Right cardiac atrium (tissue), 5 donors: ENCODE measurements at places on chromosomes 6 and 20. TPM values are rescaled to one million over a fixed set of nuclear protein-coding genes. Genes with fewer than 3 reads are reported as not detected.

GRCh38 chr20:9053108-9053507, 15.8 kb upstream of the PLCB4 start:
- DNase-seq: no peak

DNA sequence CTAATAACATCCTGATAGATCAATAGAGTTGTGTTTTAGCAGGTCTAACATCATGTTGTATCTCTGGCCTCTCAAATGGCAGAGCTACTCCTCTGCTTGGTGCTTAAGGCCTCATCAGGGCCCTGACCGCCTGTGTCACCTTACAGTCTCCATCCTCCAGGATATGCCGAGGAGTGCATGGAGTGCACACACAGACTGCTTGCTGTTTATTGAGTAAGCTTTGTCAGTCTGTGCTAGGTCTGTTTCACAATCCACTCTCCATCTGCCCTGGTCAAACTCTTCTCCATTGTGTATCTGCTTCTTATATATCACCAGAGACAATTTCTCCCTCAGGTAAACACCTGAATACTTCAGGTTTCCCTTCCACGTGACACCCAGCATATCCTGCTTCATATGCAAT, 136.1 kb downstream of the SLC24A3 start:
- no peak for DNase-seq

GRCh38 chr20:63961664-63962425, 5.6 kb upstream of the UCKL1 start:
- DNase-seq: peak; percentile 40

DNA sequence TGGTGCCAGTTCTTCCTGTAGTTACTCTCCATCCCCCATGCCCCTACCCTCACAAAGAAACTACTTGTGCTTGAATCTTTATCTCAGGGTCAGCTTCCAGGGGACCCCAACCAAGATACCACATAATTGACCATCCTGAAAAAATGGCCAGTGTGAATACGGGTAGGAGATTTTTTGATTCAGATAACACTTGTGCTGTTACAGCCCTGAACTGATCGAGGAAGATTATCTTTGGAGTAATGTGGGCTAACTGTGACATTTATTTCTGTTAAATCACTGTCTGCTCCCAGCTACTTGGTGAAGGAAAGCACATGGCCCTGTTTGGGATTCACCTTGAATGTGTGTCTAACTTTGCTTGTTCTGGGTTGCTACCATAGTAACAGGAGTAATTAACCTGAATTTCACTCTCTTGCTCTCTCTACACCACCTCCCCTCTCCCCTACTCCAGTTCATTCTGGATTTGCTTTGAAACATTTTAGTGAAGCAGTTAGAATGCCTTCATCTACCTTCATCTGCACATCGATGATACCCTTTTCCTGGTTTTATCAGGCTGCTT, 219.6 kb upstream of the CHD6 start:
- no peak for DNase-seq

The PRICKLE4 gene
- polyA plus RNA-seq: 1.7 TPM

The ERVFRD-1 gene
- 0.05 TPM for polyA plus RNA-seq

- DNase-seq: no peak
These were observed 40.3 kb downstream of the MDFI start for GRCh38 chr6:41678511-41679084.

GRCh38 chr6:118940770-118941169, 5.8 kb upstream of the MCM9 start:
- no peak for DNase-seq

DNA sequence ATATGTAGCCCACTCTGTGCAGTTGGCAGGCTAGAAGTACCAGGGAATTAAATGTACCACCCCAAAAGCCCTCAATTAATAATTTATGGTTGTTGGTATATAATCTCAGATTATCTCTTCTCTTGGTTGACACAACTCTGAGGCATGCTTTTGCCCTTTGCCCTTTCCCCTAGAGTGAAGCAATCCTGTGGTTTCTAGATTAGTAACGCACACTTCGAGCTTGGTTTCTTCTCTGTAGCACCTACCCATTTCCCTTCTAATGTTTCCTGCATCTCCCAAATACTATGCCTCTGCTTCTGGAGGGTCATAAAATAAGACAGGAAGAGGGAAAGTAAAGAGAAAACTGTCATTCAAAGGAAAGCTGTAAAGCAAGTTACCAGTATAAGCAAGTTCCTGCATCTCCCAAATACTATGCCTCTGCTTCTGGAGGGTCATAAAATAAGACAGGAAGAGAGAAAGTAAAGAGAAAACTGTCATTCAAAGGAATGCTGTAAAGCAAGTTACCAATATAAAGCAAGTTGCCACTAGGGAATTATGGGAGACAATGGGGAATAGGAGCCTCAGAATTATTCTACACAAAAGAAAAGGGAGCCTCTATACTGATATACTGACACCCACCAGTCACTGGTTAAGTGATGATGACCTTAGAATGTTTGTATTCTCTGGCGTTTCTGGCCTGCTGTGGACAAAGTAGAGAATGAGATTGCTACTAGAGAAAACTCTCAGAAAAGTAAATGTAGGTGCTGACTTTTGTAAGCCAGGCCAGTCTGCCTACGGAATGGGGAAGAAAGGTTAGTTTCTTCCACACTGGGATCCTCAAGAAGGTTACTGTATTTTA, 862.6 kb upstream of the MAN1A1 start:
- no peak for DNase-seq

DNA sequence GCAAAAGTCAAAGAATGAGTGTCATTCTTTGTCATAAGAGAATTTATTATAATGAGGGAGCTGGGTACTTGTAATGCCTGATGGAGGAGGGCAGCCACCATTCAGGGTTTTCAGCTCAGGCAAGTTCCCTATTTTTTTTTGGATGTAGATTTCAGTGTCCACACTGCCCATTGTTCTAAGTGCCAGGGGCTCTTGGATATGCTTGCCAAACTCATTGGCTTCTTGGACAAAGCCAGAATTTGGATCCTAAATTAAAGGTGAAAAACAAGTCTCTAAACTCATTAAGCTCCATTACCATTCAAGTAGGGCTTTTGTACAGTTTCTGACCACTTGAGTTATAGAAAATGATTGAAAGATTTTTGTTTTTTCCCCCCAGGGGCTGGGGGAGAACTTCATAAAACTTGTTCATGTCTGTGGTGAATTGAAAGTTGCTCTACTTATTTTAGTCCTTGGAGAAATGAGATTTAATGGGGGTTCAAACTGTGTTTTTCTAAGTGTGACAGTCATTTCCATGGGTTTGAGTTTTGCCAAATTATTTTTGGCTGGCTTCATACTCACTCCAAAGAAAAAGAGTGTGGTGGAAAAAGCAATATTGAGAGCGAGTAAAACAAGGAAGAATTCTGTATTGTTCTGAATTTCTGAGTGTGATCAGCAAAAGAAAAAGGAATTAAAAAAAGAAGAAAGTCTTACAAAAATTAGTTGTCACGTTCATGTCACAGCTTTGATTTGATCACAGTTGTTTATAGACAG, 46.0 kb downstream of the TIAM2 start:
- no peak for DNase-seq

DNA sequence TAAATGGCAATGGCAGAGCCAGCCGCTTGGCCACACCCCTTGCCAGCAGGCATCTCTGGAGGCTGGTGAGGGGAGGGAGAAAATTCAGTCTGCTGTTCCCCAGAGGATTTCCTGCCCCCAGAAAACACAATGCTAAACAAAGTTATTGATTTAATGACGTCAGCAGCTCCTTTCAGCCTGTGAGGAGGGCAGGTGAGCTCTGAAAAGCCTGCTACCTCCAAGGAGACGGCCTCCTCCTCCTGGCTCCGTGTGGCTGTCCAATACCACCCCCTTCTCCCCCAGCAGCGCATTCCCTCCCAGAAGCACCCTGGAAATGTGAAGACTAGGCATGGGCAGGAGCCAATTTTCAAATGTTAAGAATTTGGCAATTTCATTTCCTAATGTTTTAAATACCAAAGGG, 393.1 kb downstream of the ZFAND3 start:
- no peak for DNase-seq

GRCh38 chr6:50076431-50076830, 26.7 kb upstream of the DEFB112 start:
- DNase-seq: no peak

The PROKR2 gene
- polyA plus RNA-seq: not detected

The ZNF831 gene
- polyA plus RNA-seq: 0.05 TPM

GRCh38 chr6:6579281-6579680, 9.2 kb upstream of the LY86 start:
- DNase-seq: no peak

DNA sequence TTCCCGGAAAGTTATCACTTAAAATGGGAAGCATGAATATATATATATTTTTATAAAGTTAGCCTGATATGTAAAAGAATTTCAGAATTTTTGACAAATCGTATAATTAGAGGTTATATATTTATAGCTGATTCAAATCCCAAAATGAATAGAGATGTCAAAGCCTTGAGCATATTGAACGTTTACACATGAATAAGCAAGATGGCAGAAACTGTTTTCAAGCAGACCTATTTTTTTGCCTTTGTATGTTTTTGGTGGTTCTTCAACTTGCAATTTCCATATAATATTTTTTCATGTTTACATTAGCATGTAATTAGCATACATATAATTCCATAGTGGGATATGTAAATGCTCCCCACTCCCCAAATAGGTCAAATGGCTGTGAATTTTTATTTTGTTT, 189.9 kb downstream of the PRL start:
- DNase-seq: no peak

GRCh38 chr6:23659125-23659524, 466.9 kb upstream of the NRSN1 start:
- DNase-seq: no peak

GRCh38 chr20:45946149-45946970, 11.9 kb downstream of the PCIF1 start:
- no peak for DNase-seq

The VWA7 gene
- polyA plus RNA-seq: 3.2 TPM

The SGK2 gene
- 3.6 TPM for polyA plus RNA-seq

The ZNF292 gene
- 5.8 TPM for polyA plus RNA-seq

- DNase-seq: no peak
These were observed 15.1 kb upstream of the HIVEP2 start for GRCh38 chr6:142960098-142960497.

The HEBP2 gene
- polyA plus RNA-seq: 39.5 TPM

DNA sequence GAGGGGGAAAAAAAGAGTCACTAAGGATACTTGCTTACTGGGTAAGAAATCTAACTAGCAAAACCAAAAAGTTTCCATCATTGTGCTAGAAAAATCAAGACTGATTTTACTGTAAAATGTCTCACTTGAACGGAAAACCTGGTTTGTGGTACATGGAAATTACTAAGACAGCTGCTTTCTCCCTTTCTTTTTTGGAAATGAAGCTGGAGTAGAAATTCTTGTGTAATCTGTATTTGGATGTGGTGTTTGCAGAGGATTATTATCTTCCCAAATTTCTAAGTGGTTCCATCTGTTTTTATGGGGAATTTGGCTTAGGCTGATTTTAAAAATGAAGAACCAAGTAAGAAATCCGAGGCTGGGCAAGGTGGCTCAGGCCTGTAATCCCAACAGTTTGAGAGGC, 20.4 kb downstream of the EPB41L2 start:
- no peak for DNase-seq

DNA sequence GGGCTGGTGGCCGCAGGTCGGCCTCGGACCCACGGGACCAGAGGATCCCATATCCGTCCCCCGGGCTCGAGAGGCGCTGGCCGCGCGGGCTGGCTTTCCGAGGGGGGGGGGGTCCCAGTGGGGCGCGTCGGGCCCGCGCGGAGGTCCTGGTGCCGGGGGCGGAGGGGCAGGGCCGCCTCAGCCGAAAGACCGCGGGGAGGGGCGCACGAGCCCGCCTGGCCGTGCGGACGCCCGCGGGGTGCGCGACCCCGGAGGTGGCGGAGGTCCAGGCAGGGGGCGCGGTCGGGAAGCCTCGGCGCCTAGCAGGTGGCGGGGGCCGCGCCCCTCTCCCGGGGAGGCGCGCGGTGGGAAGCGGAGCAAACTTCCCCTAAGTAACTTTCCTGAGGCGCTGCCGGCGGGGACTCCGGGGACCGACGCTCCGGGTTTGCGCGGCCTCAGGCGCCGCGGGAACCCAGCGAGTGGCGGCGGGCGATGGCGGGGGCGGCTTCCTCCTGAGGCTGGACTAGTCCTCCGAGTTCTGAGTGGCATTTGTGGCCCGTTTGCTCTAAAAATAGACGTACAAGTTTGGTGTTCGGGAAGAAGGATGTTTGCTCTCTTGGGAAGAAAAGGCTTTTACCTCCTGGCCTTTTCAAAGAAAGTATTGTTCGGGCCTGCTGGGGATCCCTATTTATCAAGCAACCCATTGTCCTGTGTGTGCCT, 26.5 kb upstream of the BTBD3 start:
- DNase-seq: peak; percentile 87

DNA sequence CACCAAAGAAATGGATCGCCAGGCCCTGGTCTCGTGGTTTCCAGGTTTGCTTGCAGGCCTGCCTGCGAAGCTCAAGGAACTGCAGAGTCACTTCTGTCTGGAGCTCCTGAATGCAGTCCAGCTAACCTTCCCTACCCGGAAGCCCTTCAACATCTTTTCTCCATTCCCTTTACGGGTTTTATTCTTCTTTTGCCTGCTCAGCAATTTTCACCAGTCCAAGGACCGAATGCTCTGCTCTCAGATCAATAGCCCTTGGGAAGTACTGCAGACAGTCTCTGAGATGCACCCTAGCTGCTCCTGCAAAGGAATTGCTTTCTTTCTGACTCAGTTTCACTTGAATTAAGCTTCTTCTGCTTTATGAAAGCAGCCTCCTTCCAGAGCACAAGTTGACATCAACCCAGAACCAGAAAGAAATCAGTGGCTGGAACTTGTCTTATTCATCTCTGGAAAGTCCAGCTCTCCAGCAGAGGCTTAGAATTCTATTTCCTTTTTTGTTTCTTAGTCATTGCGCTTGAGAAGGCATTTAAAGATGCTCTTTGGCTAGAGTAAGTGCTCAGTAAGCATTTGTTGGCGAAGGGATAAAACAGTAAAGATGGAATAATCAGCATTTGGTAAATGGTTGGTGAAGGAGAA, 18.7 kb upstream of the YWHAB start:
- DNase-seq: no peak

- no peak for DNase-seq
These were observed 40.0 kb upstream of the GNRH2 start for GRCh38 chr20:3003416-3003815.

- no peak for DNase-seq
These were observed 511.4 kb upstream of the FLRT3 start for GRCh38 chr20:14848806-14849205.

GRCh38 chr6:135813401-135813800, 38.1 kb upstream of the PDE7B start:
- no peak for DNase-seq

DNA sequence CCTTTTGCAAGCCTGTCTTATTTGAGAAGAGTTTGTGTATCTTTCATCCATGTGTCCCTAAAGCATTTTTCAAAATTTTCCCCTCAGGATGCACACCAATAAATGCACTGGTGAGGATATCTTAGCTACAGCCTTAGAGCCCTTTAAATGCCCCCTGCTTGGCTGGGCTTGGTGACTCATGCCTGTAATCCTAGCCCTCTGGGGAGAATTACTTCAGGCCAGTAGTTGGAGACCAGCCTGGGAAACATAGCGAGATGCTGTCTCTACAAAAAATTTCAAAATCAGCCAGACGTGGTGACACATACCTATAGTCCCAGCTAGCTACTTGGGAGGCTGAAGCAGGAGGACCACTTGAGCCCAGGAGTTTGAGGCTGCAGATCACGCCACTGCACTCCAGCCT, 33.8 kb upstream of the PLCB4 start:
- no peak for DNase-seq

The NFATC2 gene
- 2.8 TPM for polyA plus RNA-seq

The POFUT1 gene
- polyA plus RNA-seq: 16.6 TPM

The CLPSL1 gene
- not detected for polyA plus RNA-seq

The BTN1A1 gene
- polyA plus RNA-seq: not detected
